ENCODE measurements at places on chromosomes 2 and 18.

DNA sequence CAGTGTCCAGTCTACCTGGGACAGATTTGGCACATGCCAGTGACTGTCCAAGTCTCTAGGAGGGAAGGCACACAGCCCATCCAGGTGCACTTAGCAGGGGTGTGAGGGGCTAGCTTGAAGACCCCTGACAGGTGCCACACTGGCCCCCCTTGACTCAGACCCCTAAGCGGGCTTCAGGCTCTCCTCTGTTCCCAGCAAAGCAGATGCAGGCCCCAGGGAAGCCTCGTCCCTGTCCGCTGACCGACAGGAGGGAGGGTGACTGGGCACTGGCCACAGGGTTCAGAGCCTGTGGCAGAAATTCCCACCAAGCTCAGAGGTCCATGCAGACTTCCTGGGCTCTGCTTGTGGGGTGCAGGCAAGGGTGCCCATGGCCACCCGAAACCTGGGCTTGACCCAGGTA, 239.8 kb upstream of the MYT1L start:
- no peak for DNase-seq

DNA sequence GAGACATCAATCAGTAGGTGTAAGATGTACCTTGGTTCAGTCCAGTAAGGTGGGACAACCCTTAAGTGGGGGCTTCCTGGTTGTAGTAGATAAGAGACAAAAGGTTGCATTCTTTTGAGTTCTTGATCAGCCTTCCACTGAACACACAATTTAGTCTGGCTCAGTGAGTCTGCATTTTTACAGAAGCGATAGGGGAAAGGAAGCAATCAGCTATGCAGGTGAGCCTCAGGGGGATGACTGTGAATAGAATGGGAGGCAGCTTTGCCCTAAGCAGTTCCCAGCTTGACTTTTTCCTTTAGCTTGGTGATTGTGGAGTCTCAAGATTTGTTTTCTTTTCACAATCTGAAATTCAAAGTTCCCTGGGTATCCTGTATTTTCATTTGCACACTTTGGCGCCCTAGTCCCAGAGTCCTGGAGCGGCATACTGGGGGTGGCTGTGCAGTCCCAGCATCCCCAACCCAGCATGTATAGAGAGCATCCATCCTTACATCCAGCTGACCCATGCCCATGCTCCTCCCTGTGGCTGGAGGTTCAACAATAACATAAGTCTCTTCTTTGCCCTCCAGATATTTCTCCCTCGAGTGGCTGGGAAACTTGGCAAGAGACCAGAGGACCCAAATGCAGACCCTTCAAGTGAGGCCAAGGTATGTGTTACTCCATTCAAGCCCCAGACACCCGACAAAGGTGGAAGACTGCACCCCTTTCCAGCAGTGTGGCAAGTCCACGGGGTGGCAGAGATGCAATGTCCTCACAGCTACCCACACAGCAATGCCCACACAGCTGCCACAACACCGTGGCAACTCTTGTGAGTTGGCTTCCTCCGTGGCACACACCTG, 20.1 kb upstream of the PRLH start:
- DNase-seq, result no peak

DNA sequence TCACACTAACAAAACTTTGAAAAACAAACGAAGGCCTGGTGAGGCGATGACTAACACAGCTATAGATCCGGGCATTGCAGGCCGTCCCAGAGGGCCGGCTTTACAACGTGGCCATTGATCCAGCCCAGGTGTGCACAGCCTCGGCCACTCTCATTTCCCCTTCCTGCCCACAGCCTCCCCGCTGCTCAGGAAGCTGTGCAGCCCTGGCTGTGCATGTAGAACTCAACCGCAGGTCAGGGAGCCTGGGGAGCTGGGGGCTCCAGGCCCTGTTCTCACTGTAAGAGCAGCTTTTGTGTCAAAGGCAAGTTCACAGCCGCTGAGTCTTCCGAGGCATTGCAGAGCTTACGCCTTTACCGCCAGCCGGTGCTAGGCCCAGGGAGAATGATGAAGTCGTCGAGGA, 87.2 kb downstream of the LONRF2 start:
- peak; percentile 24 for DNase-seq

GRCh38 chr2:54274781-54275242, 18.8 kb upstream of the TSPYL6 start:
- DNase-seq, result no peak

DNA sequence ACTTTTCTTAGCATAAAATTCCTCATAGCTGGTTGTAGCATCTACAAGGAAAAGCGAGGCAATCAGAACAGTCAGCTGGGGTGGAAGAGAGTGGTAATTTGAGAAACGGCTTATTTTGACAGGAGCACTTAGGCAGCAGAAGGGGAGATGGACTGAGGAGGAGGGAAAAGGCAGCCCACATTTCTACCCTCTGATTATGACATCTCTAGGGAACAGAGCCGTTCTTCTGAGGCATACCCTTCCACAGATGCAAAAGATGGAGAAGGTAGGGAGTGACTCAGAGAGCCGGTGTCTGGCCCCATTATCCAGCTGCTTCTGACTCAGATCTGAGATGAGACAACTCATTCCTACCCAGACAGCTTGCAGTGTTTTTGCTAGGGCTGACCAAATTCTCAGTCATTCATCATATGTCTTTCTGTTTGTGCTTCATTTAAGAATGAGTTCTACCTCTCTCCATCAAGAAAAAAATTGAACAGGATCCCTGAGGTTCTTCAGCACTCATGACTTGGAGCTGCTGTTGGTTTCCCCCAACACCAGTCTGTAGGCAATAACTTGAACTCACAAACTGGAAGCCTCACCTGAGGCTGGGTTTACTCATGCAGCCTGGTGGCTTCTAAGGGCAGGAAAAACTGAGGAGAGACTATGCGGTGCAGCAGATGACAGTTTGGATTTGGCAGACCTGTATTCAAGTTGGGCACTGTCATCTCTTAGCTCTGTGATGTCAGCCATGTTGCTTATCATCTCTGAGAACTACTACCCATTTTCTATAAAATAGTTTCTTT, 15.9 kb upstream of the SEC11C start:
- no peak for DNase-seq

All from CD4-positive, alpha-beta T cell treated with Interleukin-21 for 1 hour (primary cell).